ENCODE measurements at places on chromosomes 3 and 15. TPM values are rescaled to one million over a fixed set of nuclear protein-coding genes. Genes with fewer than 3 reads are reported as not detected.
A peak's percentile ranks its signal among the peaks of the same experiment; 100 is the strongest.

DNA sequence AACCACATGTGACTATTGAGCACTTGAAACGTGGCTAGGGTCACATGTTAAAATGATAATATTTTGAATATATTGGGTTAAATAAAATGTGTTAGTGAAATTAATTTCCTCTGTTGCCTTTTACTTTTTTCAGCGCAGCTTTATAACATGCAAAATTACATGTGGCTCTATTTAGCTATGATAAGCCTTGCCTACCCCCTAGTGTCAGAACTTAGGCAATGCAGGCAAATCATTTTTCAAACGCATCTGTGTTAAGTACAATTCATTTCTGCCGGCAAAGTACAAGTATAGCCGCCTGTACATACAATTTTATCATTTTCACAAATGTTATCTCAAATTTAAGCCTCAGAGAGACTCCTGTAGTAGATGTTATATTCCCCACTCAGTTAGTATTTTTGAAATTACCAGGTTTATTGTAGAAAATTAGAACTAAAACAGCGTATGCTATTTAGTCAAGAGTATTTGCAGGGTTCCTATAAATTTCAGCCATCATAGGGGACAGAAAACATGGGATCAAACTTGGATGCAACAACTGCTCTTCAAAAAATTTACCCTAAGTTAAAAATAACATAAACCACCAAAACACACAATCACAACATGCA lies 56.1 kb downstream of the TAFA4 start:
- DNase-seq, result peak; percentile 85

DNA sequence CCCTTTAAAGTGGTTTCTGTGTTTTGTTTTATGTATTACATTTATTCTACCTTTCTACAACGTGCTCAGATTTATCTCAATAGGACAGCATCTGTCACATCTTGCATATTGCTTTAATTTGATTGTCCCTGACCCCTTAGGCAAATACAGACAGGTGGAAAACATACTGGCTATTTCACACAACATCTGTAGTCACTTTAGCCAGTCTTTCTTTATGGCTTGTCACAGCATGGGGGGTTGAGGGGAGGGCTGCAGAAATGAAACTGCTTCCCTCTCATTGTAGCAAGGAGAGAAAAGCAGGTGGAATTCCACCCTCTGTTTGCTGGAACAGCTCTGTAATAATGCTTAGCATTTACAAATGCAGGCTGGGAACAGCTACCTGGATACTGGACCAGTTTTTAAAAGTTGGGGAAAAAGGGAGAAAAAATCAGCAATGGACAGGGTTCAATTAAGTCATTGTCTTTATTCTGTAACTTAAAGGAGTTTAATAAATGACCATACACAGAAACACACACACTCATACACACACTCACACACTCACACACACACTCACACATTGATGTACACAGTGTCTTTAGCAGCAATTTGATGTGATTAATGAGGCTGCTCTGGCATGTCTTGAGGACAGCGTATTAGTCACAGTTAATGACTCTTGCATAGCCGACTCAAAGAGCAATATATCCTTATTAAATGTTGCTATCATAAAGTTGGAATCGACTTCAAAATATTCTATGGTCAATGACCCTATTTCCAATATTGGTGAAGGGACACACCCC lies 283.7 kb upstream of the GBE1 start:
- DNase-seq, result no peak

DNA sequence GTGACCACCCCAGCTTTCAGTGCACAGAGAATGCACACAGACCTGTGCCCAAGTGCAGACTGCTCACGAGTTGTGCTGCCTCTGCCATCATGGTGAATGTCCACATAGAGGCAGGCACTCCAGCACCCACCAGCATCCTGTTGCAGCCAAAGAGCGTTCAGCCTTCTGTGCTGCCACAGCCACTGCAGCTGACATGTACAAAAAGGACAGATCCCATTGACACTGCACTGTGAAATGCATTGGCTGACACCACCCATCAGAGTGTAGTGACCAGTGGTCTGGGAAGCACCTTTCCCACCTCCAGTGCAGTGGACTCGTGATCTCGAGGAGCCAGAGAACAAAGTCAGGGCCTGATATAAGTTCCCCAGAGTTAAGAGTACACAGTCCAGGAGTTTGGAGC lies 260.3 kb downstream of the RAP2B start:
- no peak for DNase-seq

- DNase-seq, result no peak
Observed at GRCh38 chr15:80550219-80550907, 144.7 kb upstream of the ABHD17C start.

STX19 gene
- total RNA-seq, result not detected

MYLK gene
- 69.6 TPM for total RNA-seq

MLF1 gene
- total RNA-seq, result 7.1 TPM

GRCh38 chr3:118618247-118619040 lies 416.2 kb downstream of the IGSF11 start:
- no peak for DNase-seq

GRCh38 chr3:147656023-147656422 lies 246.9 kb downstream of the ZIC1 start:
- no peak for DNase-seq

DNA sequence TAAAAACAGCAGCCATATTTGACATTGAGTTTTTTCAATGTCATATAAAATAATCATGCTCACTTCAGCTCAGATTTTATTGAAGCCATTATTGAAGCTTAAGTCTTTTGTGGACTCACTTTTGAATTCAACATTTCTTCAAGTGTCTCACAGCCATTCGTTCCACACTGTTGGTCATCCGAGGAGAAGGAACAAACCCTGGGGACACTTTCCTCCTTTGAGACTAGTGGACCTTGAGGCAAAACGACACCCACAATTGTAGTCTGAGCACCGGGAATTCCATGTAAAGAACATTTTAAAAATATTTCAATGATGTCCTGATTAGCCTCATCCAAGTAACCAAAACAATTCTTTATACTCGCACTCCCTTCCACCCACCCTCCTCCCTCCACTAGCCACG lies 174.7 kb downstream of the CD47 start:
- no peak for DNase-seq

- no peak for DNase-seq
Observed at GRCh38 chr3:186532598-186533072, 11.5 kb downstream of the CRYGS start.

BFSP2 gene
- total RNA-seq, result not detected

- DNase-seq, result no peak
Observed at GRCh38 chr15:92155934-92156333, 237.7 kb upstream of the ST8SIA2 start.

- DNase-seq, result peak; percentile 88
Observed at GRCh38 chr3:178159691-178160220, 376.5 kb upstream of the KCNMB2 start.

DNA sequence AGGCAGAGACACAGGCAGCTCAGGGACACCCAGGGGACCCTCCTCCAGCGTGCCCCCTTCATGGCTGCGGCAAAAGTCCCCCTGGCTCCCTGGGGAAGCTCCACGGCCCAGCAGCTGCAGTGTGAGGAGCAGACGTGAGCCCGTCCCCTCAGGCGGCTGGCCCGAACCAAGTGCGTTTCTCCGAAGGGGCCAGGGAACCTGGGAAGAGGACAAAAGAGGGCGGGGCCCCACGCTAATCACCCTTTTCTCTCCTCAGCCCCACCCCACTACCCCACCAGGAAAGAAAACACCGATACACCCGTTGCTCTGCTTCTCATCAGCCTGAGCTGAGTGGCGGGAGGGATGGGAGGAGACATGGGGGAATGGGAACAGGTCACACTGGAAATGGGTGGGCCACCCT lies at the start of gene MUC4:
Gene MUC4, minus strand, starts transcription at position 174 of the 400 bp plus-strand sequence. Its CDS starts 112 bp downstream, at position 62.
- no peak for DNase-seq

RAB5A gene
- total RNA-seq, result 110 TPM

GRCh38 chr15:96093063-96093462 lies 237.4 kb upstream of the NR2F2 start:
- DNase-seq, result no peak

GRCh38 chr3:13018043-13018451 lies 55.2 kb downstream of the IQSEC1 start:
- DNase-seq, result no peak

CDCP1 gene
- 0.17 TPM for total RNA-seq

- DNase-seq, result no peak
Observed at GRCh38 chr3:123678108-123678511, 93.3 kb upstream of the HACD2 start.

- DNase-seq, result peak; percentile 87
Observed at GRCh38 chr15:89794627-89795241, 18.6 kb downstream of the MESP2 start.

DNA sequence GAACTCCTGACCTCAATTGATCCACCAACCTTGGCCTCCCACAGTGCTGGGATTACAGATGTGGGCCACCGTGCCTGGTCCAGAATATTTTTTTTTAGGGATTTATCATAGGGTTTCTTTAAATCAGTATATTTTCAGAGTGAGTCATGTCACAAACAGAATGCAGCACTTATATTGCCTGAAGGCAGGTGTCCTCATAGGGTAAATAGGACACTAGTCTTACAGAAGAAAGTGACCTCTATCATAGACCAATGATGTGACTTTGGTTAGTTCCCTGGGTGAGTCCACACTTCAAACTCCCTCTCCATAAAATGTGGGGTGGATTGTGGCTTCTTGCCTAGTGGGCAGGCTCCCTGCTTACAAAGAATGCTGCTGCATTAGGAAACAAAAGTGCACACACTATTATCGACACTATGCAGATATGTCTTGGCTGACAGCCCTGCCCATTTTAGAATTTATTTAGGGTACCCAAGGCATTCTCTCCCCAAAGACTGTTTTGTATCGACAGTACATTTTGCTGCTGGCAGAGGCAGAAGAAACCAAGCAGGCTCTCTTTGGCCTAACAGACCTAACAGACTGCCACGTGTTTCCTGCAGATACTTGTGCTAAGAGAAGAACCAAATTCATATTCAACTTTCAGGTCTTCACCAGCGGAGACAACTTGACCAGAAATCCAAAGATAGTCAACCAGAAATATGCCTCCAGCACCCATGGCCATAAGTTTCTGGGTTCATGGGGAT lies 125.0 kb downstream of the MOBP start:
- DNase-seq, result peak; percentile 8

GRCh38 chr15:39462691-39463090 lies 118.2 kb upstream of the THBS1 start:
- DNase-seq, result peak; percentile 68

DNA sequence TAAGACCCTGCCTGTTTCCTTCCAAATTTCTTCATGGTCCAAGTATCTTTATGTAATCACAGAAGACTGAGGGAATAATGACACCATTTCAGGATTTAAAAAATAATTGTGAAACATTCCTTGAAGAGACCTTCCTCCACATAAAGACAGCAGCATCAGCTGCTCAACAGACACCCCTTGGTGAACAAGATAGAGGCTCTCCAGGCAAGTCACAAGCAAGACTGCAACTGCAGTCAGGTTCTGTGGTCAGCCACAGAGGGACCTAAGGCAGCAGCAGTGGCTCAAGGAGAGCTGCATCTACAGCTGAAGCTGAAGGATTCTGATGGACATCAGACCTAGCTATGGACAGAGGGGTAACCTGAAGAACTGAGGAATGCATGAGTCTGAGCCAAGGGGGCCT lies 97.2 kb upstream of the C3orf80 start:
- no peak for DNase-seq

- DNase-seq, result no peak
Observed at GRCh38 chr15:54364961-54365360, 386.7 kb downstream of the UNC13C start.

DNA sequence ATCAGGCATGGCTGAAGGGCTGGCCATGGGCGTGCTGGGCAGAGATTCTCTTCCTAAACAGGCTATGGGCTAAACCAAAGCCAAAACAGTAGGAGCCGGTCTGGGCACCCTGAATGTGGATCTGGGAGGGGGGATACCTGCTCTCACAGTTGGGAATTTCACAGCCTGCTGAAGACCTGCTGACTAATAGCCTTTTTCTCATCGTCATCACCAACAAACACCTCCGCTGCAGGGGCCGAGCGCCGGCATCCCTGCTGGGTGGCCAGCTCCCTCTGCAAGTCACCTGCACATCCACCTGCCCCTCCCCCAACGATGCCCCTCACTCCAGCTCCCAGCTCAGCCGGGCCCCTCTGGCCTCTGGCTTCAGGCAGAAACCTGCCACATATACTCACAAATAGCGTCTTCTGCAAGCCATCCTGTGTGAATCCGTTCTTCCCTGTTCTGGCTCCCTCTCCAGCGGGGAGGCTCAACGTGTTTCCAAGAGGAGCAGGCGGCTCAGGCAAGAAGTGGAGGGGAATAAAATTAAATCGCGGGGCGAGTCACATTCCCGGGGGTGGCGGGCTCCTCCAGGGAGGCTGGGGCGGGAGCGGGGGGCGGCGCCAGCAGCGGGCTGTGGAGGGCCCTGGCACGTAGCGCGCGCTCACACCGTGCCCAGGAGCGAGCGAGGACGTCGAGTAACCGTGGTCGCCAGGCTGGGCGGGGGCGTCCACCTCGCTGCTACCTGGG lies 466 bp downstream of the IQSEC1 start:
- no peak for DNase-seq

- DNase-seq, result no peak
Observed at GRCh38 chr3:139421040-139421439, 31.6 kb upstream of the COPB2 start.

DNA sequence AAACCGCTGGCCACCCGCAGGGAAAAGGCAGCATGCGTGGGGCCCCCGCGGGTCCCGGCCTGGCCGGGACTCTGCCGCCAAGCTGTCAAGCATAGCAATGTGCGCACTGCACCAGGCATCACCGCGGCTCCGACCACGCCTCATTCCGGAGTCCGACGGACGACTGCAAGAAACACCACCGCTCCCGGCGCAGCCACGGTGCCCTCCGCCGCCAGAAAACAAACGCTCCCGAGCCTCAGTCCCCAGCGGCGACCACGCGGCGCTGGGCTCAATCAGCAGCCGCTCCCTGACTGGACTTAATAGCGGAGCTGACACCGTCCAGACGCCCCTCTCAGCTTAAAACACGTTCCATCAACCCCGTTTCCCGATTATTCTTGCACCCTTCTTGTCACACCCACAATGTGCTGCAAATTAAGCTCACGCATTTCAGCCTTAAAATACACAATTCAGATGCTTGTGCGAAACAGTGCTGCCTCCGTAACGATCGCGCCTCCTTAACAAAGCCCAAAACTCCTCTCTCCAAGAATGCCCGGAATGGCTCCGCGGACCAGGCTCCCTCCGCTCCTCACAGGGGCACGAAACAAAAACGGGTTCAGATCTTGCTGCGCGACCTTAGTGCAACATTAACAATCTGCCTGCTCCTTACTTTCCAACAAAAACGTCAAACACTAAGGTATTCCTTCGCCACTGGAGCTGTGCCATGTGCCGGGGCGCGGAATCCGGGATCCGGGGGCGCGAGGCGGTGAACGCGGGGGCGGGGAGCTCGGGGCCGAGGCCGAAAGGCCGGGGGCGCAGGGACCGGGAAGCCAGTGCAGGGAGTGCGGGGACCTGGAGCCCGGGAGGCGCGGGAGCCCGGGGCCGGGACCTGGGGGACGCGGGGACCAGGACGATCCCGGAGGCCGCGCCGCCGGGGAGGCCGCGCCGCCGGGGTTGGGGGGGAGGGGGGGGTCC lies 655 bp downstream of the CYFIP1 start:
- peak; percentile 69 for DNase-seq

THRB gene
- 0.23 TPM for total RNA-seq

PRR23B gene
- total RNA-seq, result not detected

GRCh38 chr3:170699158-170700053 lies 113.5 kb upstream of the SLC7A14 start:
- DNase-seq, result no peak

- no peak for DNase-seq
Observed at GRCh38 chr3:17806201-17806600, 63.8 kb upstream of the TBC1D5 start.
